Breast epithelium (tissue), 4 donors: ENCODE measurements at places on chromosomes 7 and 10.
A peak's percentile ranks its signal among the peaks of the same experiment; 100 is the strongest.

DNA sequence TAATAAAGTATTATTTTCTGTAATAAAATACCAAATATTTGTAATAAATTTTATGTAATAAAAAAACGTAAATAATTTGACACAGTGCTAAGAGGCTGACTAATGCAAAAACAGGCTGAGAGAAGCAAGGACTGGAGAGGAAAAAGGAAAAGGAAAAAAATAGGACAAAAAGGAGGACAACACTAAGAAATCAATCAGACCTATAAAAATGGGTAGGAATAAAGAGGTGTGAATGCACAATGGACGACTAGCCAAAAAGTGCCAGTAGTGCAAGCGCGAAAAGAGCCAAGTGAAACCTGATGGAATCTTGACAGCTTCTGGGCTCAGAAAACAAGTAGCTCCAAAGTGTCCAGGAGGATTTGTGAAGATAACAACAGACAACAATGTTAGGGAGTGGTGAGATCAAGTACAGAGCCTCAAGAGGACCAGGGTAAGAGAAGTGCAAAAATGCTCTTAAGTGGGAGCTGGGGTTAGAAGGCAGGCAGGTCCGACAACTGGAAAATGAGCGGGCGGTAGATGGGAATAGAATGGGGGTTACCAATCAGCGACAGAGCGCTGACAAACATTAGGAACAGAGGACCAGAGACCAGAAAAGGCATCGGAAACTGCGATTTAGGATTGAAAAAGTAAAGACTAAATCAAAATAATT is 1.2 kb downstream of the BRAF start:
- H3K27ac ChIP-seq = peak overlapping the region; percentile 94
- peak overlapping the region; percentile 77 for H3K4me3 ChIP-seq
- no peaks in the 10 kb centered on the region for H3K4me1 ChIP-seq
- DNase-seq = no peak

DNA sequence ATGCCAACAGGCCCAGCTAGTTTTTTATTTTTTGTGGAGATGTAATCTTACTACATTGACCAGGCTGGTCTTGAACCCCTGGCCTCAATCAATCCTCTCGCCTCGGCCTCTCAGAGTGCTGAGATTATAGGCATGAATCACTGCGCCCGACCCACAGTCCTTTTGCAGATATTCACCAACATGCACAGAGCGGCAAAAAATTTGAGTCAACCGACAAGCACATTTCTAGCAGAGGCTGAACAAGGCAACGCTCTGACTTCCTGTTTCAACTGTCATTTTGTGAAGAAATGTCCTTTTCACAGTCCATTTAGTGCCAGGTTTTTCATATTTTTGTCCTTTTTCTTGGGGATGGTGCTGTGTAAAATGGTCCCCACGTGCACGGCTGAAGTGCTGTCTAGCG is 71.1 kb upstream of the KAT6B start:
- no peak overlapping the region for H3K27ac ChIP-seq
- no peaks in the 10 kb centered on the region for H3K36me3 ChIP-seq
- no peaks in the 10 kb centered on the region for H3K27me3 ChIP-seq
- no peak overlapping the region for H3K4me3 ChIP-seq

DNA sequence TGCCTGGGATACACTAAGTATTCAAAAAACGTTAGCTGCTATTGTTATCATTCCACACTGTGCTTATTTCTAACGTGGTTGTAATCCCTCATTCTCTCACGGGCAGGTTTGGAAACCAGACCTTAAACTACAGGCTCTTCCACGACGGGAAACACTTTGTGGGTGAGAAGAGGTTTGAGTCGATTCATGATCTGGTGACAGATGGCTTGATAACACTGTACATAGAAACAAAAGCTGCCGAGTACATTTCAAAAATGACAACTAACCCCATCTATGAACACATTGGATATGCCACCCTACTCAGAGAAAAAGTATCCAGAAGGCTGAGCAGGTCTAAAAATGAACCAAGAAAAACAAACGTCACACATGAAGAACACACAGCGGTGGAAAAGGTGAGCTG is 163.2 kb upstream of the PRR15 start:
- H3K4me3 ChIP-seq = no peak overlapping the region
- no peaks in the 10 kb centered on the region for H3K27me3 ChIP-seq
- no peak for DNase-seq
- H3K36me3 ChIP-seq = no peaks in the 10 kb centered on the region
- no peak overlapping the region for H3K27ac ChIP-seq

DNA sequence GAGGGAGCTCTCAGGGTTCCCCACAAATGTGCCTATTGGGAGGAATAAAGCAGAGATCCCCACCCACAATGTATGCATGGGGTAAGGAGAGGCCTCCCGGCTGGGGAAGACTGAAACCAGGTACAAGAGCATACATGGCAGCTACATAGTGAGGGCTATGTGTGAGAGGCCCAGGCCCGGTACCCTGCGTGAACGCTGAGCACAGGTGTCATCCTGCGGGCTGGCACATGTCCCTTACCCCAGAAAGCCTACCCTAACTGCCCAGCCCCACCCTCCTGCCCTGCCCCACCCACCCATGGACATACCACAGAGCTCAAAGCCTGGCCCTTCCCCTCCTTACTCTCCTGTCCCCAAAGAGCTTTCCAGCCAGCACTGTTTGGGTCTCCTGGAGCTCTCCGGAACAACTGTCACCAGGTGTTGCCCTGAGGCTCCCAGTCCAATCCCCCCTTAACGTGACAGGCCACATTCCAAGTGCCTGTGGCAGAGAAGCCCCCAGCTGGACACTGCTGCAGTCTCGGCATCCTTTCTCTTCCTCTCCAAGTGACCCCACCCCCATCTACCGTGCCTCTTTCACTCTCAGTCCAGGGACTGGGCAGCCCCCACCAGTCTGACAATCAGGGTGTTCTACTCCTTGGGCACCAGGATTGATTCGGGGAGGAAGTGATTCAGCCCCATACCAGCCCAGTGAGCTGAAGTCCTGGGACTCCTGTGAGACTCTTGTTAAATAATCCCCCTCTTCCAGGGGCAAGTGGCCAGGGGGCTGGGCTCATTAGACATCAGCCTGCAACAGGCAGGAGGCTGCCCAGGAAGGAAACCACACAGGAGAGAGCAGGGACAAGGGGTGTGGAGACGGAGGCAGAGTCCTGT is 19.6 kb downstream of the GRID1 start:
- no peak for DNase-seq
- H3K4me3 ChIP-seq = no peak overlapping the region
- no peaks in the 10 kb centered on the region for H3K27me3 ChIP-seq
- no peaks in the 10 kb centered on the region for H3K36me3 ChIP-seq
- no peaks in the 10 kb centered on the region for H3K4me1 ChIP-seq

DNA sequence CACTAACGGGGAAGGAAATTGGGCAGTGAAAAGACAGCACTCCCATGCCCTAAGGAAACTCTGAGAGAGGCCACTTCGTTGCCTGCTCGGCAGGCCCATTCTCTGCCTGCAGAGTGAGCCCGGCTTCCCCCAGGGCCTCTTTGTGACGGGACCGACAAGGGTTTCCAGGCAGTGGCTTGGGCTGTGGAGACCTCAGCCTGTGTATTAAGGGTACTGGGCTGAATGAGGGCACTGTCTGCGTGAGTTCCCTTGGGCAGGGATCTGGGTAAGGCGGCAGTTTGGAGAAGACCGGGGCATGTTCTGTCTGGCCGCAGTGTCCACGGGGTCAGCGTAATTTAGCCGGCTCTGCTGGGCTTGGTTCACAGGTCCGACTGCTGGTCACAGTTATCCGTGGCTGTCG is 237.2 kb downstream of the MGMT start:
- H3K4me3 ChIP-seq = no peak overlapping the region
- no peak overlapping the region for H3K27ac ChIP-seq
- no peaks in the 10 kb centered on the region for H3K4me1 ChIP-seq

- no peak overlapping the region for H3K27ac ChIP-seq
- H3K4me3 ChIP-seq = no peak overlapping the region
- no peak for DNase-seq
- H3K36me3 ChIP-seq = no peaks in the 10 kb centered on the region
- H3K4me1 ChIP-seq = no peaks in the 10 kb centered on the region
These were observed 71.0 kb downstream of the SEPTIN7 start for GRCh38 chr7:35871856-35872255.

DNA sequence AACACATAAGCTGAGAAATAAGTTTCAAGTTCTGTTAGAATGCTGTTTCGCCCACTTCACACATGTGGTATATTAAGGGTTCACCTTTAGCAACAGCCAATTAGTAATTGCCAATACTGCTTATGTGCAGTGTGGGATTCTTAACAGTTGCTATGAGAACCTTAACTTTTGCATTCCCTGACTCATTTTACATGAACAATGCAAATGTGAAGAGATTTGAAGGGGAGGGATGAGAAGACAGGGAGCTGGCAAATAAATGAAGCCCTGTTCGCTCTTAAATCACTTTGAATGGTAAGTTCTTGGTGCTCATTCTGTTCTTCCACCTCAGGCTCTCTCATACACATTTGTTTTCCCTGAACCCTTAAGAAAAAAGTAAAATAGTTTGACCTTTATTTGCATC is 82.3 kb downstream of the LRRC4 start:
- H3K27me3 ChIP-seq = no peaks in the 10 kb centered on the region
- DNase-seq = no peak
- H3K27ac ChIP-seq = no peak overlapping the region
- no peak overlapping the region for H3K4me3 ChIP-seq

DNA sequence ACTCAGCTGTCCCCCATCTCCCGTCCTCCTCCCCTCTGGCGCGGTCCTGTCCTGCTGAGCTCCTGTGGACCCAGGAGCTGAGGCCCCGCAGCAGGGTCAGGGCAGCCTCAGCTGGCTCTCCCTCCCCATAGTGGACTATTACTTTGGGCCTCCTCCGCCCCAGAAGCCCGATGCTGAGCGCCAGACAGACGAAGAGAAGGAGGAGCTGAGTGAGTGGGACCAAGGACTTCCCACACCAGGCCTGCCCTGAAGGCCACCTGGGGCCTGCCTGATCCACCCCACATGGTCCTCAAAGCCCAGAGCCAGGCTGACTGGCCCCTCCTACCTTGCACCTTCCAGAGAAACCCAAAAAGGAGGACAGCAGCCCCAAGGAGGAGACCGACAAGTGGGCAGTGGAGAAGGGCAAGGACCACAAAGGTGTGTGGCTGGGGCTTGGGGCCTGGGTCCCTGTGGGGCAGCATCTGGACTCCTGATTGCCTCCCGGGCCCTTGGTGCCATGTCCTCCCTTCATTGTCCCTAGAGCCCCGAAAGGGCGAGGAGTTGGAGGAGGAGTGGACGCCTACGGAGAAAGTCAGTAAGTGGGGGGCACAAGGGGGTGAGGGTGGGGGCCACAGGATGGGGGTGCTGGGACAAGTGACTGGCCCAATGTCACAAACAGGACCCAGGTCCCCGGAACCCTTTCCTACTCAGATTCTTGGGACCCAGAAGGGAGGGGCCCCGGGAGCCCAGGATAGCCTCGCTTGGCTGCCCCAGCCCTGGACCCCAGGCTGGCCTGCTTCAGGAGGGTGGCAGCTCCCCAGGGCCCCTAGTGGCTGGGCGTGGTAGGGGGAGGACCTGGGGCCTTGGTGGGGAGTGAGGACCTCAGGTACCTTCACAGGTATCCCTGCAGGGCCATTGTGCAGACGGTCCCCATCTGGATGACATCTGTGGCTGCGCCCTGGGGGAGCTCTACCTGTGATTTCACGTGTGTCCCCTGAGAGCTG is 4.9 kb downstream of the AEBP1 start:
- DNase-seq = no peak
- H3K27me3 ChIP-seq = no peaks in the 10 kb centered on the region
- H3K4me1 ChIP-seq = peaks cover 2% of the 10 kb centered on the region
- peak overlapping the region; percentile 95 for H3K4me3 ChIP-seq
- no peak overlapping the region for H3K27ac ChIP-seq

GRCh38 chr7:29194594-29195427 is at the start of gene CHN2:
TSS of gene CHN2 (plus strand) at chr7:29194775.
- H3K4me3 ChIP-seq = peak within 1 kb of the TSS; percentile 62
- no peaks in the 10 kb centered on the region for H3K4me1 ChIP-seq
- no peak for DNase-seq

DNA sequence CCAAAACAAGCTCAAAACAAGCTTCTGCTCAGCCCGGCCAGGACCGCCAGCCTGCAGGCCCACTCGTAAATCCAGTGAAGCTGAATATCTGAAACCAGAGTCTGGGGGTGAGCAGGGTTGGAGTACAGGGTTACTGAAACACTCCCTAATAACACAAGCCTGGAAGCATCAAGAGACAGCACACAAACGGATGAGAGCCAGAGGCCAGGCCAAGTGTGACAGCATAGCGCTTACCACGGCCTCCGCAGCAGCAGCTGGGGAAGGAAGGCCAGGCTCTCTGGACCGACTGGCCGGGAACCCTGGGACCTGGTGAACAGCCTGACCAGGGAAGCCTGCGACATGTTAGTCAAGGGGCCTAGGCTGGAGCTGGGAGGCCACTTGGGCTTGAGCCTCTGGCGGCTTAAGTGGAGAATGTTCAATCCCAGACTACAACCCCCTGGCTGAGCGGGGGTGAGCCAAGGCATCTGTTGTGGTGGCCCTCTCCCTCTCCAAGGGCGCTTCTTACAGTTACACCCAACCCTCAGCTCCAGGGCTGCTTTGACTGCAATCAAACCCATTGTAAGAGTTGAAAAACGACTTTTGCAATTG is 21.7 kb upstream of the RNF32 start:
- peaks cover 15% of the 10 kb centered on the region for H3K27me3 ChIP-seq
- H3K27ac ChIP-seq = no peak overlapping the region
- H3K36me3 ChIP-seq = no peaks in the 10 kb centered on the region
- DNase-seq = no peak

GRCh38 chr7:11895337-11895736 is 63.3 kb upstream of the THSD7A start:
- H3K4me1 ChIP-seq = no peaks in the 10 kb centered on the region
- H3K27ac ChIP-seq = no peak overlapping the region

DNA sequence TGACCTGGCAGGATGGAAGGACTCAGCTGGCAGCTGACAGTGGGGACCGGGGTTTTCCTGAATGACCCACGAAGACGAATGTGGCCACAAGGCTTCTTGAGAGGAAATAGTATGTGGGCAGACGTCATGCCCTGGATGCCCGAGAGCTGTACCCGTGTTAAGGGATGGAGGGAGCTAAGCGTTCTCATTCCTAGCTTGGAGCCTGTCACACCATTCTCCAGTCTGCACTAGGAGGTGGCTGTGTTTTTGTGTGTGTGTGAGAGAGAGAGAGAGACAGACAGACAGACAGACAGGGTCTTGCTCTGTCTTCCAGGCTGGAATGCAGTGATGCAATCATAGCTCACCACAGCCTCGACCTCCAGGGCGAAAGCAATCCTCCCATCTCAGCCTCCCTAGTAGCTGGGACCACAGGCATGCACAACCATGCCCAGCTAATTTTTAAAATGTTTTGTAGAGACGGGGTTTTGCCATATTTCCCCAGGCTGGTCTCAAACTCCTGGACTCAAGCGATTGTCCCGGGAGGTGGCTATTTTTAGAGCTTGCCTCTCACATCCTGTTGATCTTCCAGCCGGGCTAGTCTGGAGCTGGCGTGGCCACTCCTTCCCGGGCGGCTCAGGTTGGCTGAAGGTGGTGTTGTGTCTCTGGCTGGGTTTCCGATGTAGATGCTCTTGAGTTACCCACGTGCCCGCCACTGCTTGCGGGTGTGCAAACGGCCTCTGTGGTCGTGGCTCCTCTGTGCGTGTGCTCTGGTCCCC is 2.1 kb downstream of the AMZ1 start:
- no peaks in the 10 kb centered on the region for H3K36me3 ChIP-seq
- no peak overlapping the region for H3K4me3 ChIP-seq
- DNase-seq = no peak
- H3K27me3 ChIP-seq = peaks cover 6% of the 10 kb centered on the region
- H3K27ac ChIP-seq = no peak overlapping the region
- H3K4me1 ChIP-seq = peaks cover 7% of the 10 kb centered on the region
